ENCODE measurements at places on chromosomes 6 and 20.

GRCh38 chr6:13234130-13234529, 94.2 kb downstream of the TBC1D7 start:
- DNase-seq = no peak

DNA sequence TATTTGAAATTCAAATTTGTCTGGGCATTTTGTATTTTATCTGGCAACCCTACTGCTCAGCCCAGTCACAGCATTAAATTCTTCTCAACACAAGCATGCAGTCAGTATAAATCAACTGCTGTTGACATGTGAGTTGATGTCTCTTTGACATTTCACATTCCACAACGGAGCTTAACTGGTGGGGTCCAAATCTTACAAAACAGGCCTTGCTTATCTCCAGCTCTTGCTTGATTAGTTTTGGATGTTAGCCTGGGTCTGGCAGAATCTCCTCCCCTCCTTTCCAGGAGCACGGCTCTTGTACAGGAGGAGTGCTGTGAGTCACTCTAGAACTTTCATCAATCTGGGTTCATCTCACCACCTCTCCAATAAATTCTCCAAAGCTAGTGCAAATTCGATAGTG, 80.8 kb upstream of the PHACTR1 start:
- DNase-seq = no peak

GRCh38 chr20:50673466-50674137, 17.7 kb downstream of the RIPOR3 start:
- no peak for DNase-seq

DNA sequence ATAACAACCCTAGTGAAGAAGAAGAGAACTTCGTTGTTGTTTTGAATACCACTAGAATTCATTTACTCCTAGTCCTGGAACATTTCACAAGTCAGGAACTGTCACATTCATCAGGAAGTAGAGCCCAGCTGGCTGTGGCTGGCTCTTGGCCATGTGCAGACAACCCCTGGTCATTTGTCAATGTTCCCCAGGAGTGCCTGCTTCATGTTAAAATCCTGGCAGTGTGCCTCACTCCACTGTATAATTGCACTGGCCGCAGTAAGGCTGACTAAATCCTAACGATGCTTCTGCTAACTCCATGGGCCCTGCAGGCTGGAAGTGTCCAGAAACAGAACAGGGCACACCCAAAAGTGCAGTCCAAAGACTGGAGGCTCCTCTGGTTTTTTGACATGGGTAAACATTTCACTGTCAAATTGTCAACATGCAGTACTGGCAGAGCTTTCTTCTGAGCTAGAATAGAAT, 41.5 kb upstream of the ADGRF1 start:
- DNase-seq = no peak

- no peak for DNase-seq
These were observed 24.3 kb downstream of the HTR1E start for GRCh38 chr6:86961455-86962200.

DNA sequence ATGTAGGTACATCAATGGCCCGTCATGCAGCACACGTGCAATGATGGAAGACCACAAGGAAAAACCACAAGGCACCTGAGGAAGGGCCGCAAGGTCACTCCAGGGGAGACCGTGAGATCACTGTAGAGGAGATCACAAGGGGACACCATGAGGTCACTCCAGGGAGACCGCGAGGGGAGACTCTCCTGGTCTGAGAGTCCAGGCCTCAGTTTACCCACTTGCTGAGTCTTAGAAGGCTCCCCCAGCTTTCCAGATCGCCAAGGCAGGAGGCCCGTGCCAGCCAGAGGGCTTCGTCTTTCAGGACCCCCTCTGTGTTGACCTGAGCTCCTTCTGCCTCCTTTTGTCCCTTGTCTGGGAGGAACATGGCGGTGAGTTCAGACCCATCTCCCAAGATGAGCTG, 232.2 kb downstream of the ERMARD start:
- DNase-seq = no peak

GRCh38 chr20:316316-317068, 8.9 kb upstream of the SOX12 start:
- no peak for DNase-seq

DNA sequence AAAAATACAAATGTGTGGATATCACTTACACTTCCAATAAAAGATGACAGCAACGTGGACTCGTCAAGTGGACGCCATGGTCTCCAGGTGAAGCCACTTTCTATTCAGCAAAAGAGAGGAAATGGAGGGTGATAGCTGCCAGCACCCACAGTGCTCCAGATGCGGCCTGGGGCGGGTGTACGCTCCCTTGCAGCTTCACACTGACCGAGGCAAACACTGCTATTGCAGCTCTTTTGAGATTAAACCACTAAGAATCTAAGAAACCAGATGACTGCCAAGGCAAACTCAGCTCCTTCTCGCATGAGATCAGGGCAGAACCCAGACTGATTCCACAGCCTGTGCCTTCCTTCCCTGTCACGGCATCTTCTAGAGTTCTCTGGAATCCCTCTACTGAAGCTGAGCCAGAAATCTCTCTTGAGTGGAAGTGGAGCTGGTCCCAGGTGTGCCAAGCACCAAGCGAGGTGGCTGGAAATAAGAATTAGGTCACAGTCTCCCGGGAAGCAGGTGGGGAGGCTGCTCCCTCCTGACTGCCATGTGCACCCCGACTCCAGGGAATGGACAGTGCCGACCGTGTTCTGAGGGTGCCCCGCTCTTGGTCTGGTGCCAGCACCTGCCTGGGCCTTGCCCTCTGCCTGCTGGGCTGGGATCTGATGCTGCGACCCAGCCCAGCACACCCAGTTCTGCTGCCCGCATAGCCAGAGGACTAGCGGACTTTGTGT, 90.1 kb upstream of the AFDN start:
- no peak for DNase-seq

- DNase-seq = no peak
These were observed 20.4 kb upstream of the MCM3 start for GRCh38 chr6:52304983-52305390.

DNA sequence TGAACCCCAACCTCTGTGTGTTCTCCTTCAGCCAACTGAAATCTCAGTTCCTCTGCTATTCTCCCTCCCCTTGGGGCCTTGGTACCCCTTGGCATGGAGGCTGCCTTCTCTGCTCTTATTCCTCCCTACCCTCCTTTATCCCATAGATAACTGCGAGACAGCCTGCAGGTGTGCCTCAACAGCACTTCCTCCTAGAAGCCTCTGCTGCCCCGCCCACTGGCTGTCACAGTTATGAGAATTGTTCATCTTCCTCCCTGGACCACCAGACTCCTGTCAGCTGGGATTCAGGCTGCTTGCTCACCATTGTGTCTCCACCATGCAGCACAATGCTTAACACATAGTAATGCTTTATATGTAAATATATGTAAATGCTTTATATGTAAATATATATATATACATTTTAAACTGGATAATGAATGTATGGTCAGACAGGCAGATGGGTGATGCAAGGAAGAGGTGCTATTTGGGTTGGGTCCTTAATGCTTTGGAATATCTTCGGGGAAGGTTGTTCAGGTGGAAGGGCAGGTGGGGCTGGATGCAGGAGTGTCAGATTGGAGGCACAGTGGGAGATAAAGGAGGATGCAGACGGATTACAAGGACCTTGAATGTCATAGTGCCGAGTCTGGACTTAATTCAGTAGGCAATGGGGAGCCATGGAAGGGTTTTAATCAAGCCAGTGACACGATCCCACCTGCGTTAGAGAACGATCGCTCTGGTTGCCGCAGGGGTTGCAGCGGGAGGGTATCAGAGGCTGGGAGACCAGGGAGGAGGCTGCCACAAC, 4.9 kb downstream of the CDH22 start:
- DNase-seq = no peak

GRCh38 chr6:13883966-13884365, 40.8 kb upstream of the RNF182 start:
- no peak for DNase-seq

- no peak for DNase-seq
These were observed 634.3 kb upstream of the MAP3K7 start for GRCh38 chr6:91221072-91221720.

DNA sequence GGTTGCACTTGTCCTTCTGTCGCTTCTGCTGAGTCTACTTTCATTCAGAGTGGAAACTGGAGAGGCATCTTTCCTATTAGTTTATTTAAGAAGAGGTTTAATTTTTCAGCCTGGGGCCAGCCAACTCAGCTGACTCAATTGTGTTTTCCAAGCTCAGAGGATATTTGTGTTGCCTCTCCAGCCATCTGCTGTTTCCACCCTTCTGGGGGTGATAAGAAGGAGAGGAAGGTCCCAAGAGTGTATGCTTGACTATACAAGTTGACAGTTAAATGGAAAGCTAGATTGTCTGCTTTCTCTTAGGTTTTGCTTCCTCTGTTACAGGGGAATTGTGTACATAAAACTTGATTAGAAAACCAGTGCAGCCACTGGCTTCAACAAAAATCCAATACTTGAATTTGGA, 3.0 kb downstream of the PSMF1 start:
- no peak for DNase-seq

DNA sequence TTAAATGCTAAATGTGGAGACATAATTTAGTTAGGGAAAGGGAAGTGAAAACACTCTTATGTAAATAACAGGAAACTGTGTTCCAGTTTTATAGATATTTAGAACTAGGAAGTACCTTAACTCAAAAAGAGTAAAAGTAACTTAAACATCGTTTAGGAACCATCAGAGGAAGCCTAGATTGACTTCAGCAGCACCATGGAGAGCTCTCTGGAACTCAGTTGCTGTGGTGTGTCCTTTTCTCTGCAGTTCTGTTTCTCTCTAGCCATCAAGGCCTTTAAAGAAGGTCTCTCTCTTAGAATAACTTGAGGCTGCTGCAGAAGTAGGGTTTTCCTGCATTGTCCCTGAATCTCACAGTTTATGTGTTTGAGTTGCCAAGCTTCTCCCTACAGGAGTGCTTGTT, 26.9 kb downstream of the CLVS2 start:
- peak; percentile 7 for DNase-seq

GRCh38 chr20:34574426-34574825, 15.9 kb downstream of the MAP1LC3A start:
- DNase-seq = no peak

DNA sequence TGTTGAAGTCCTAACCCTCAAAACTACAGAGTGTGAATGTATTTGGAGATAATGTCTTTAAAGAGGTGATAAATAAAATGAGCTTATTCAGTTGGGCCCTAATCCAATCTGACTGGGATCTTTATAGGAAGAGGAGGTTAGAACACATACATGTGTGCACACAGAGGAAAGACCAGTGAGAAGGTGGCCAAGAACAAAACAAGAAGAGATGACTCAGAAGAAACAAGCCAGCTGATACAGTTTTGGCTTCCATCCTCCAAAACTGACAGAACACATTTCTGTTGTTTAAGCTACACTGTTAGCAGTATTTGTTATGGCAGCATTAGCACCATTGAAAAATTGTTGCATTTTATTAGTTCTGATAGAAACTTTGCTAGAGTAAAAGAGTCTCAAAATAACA, 609.3 kb upstream of the IMPG1 start:
- no peak for DNase-seq

DNA sequence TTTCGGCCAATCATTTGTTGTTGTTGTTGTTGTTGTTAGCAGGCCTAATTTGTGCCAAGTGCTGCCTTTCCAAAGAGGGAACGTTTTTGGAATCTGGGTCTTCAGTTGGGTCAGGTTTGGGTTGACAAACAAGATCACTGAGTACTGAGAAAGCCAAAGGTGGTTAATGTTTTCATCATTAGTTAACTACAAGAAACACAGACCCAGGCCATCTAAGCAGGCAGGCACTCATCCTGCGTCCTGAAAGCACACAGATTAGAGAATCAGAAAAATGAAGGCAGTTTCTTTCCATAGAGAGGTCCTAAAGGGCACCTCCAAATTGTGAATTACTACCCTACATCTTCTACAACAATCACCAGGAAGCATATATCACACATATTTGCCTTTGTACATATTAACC, 15.1 kb upstream of the SIRPG start:
- DNase-seq = no peak

GRCh38 chr6:70557998-70558397, 8.7 kb upstream of the SDHAF4 start:
- DNase-seq = no peak

DNA sequence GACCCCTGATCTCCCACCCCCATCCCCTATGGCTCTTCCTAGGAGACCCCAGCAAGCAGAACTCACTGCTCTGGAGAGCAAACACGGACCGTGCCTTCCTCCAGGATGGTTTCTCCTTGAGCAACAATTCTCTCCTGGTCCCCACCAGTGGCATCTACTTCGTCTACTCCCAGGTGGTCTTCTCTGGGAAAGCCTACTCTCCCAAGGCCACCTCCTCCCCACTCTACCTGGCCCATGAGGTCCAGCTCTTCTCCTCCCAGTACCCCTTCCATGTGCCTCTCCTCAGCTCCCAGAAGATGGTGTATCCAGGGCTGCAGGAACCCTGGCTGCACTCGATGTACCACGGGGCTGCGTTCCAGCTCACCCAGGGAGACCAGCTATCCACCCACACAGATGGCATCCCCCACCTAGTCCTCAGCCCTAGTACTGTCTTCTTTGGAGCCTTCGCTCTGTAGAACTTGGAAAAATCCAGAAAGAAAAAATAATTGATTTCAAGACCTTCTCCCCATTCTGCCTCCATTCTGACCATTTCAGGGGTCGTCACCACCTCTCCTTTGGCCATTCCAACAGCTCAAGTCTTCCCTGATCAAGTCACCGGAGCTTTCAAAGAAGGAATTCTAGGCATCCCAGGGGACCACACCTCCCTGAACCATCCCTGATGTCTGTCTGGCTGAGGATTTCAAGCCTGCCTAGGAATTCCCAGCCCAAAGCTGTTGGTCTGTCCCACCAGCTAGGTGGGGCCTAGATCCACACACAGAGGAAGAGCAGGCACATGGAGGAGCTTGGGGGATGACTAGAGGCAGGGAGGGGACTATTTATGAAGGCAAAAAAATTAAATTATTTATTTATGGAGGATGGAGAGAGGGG, 1.4 kb downstream of the LTA start:
- no peak for DNase-seq

GRCh38 chr6:31691078-31691463, 10.2 kb upstream of the LY6G5C start:
- no peak for DNase-seq

GRCh38 chr20:44704551-44704971, 10.6 kb upstream of the CCN5 start:
- no peak for DNase-seq

GRCh38 chr6:39812853-39813533, 20.8 kb downstream of the DAAM2 start:
- no peak for DNase-seq

- no peak for DNase-seq
These were observed 65.6 kb downstream of the ZNF292 start for GRCh38 chr6:87220997-87221396.

- DNase-seq = no peak
These were observed 2.4 kb downstream of the PGM3 start for GRCh38 chr6:83190626-83191025.

GRCh38 chr6:42404484-42404883, 47.2 kb downstream of the TRERF1 start:
- DNase-seq = peak; percentile 31

GRCh38 chr6:29632789-29633533, at the start of gene GABBR1:
TSS of gene GABBR1 (minus strand) at chr6:29633183. CDS start at chr6:29632385, 798 bp downstream.
- no peak for DNase-seq
